Colonic mucosa (tissue), 4 donors: ENCODE measurements at places on chromosomes 16 and 17.

DNA sequence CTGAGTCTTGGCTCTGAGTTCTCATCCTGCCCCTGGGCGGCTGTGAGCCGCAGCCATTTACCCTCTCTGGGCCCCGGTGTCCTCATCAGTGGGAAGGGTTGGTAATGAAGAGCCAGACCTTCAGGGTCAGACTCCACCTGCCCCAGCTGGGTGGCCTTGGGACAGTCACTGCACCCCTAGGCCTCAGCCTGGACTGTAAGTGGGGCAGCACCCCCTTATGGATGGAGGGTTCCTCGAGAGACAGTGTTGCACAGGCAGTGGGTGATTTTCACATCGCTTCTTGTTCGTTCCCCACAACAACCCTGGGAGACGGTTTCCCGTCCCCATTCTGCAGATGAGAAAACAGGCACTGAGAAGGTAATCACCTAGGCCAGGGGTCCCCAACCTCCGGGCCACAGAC, 60.5 kb downstream of the B9D1 start:
- no peak for DNase-seq

- no peak for DNase-seq
Observed at GRCh38 chr17:77961741-77962140, 3.2 kb downstream of the TNRC6C start.

GRCh38 chr17:47262586-47262985, 9.0 kb downstream of the ITGB3 start:
- no peak for DNase-seq

GRCh38 chr17:65402513-65403496, 158.6 kb downstream of the AXIN2 start:
- DNase-seq, result no peak

- no peak for DNase-seq
Observed at GRCh38 chr17:19285213-19285900, 48.2 kb downstream of the EPN2 start.

- DNase-seq, result no peak
Observed at GRCh38 chr17:73647301-73647695, 3.1 kb upstream of the SDK2 start.
